ENCODE measurements at places on chromosomes 7 and 10.

DNA sequence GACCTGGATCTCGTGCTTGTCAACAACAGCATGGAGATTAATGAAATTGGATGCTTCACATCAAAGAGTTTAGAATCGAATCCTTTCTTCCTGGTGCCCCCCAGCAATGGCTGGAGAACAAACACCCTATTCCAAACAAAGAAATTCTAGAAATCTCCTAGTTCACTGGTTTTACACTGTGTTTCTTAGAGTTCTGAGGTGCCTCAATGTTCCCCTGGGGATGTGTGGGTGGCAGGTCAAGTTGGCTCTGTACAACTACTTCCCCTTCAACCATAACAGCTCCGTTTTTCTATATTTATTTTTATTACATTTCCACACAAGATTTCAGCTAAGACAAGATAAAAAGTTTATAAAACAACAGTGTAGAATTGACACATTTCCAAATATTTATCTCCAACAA lies 22.5 kb downstream of the CH25H start:
- DNase-seq: no peak

GRCh38 chr7:26070290-26070689 lies 81.7 kb upstream of the NFE2L3 start:
- no peak for DNase-seq

- no peak for DNase-seq
Measured at GRCh38 chr7:134444198-134444960, 14.5 kb downstream of the AKR1B1 start.

DNA sequence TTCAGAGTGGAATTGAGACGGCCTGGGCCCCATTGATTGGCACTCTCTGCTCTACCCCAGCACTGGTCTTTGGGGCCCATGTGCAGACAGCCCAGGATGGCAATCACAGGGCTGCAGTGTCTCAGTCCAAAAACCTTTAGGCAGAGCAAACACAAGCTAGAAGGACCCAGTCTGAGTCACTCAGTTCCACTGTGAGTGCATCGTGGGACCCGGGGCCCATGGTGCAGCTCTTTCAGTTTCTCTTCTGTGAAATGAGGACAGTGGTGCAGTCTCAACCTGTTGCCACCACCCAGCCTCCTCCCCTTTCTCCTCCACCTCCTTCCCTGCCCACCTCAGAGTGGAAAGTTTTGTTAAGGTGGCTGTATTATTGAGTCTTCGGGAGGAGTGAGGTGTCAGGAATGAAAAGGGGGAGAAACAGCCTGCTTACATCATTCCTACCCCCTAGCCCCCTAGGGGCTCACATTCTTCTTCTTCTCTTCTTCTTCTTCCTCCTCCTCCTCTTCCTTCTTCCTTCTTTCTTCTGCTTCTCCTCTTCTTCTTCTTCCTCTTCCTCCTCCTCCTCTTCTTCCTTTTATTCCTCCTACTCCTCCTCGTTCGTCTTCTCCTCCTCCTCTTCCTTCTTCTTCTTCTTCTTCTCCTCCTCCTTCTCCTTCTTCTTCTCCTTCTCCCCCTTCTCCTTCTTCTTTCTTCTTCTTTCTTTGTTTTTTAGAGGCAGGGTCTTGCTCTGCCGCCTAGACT lies 19.5 kb upstream of the CARD11 start:
- peak; percentile 78 for DNase-seq

DNA sequence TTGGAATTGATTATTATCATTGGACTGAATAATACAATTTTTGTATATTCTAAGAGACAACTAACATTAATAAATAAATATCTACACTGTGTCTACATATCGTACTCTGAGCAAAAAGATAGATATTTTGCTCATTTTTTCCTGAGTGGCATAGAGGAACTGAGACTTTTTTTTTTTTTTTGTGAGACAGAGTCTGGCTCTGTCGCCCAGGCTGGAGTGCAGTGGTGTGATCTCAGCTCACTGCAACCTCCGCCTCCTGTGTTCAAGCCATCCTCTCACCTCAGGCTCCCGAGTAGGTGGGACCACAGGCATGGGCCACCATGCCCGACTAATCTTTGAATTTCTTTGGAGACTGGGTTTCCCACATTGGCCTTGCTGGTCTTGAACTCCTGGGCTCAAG lies 14.0 kb downstream of the KMT2E start:
- no peak for DNase-seq

GRCh38 chr7:127119517-127119916 lies 133.2 kb downstream of the GRM8 start:
- no peak for DNase-seq

GRCh38 chr7:11212080-11212711 lies 238.5 kb downstream of the PHF14 start:
- DNase-seq: peak; percentile 23

DNA sequence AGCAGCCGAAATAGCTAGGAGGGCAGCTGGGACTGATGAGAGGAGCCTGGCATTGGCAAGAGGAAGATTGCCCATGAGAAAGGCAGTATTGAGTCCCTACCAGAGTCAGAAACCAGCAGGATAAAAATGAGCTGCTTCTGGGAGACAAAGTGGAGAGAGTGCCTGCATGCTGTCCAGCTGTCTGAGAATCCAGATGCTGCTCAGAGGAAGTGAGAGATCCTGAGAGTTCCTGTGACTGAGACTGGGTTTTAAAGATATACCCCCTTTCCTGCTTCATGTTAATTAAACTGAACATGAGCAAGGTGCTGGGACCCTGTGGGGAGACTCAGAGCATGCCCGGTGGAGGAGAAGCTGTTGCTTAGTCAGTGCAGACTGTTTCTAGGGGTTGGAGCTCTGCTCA lies 107.5 kb downstream of the KIF20B start:
- DNase-seq: no peak

GRCh38 chr10:128103229-128103714 lies 23.0 kb downstream of the MKI67 start:
- DNase-seq: no peak

DNA sequence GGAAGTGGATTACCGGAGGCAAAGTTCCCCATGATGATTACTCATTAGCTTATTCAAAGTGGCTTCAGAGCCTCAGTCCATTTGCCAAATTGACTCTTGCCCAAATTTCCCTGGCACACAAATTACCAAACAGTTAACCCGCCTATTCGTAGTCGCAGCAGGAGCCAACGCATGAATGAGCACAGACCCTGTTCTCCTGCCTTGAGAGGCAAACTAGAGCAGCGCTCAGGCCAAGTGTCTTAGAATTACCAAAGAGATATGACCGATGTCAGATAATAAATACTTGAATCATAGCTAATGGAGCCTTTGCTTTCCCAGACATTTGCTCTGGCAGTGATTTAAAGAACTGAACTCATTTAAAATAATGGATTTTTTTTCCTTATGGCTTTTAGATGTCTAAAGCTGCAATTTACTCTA lies 64.9 kb downstream of the CTTNBP2 start:
- no peak for DNase-seq

DNA sequence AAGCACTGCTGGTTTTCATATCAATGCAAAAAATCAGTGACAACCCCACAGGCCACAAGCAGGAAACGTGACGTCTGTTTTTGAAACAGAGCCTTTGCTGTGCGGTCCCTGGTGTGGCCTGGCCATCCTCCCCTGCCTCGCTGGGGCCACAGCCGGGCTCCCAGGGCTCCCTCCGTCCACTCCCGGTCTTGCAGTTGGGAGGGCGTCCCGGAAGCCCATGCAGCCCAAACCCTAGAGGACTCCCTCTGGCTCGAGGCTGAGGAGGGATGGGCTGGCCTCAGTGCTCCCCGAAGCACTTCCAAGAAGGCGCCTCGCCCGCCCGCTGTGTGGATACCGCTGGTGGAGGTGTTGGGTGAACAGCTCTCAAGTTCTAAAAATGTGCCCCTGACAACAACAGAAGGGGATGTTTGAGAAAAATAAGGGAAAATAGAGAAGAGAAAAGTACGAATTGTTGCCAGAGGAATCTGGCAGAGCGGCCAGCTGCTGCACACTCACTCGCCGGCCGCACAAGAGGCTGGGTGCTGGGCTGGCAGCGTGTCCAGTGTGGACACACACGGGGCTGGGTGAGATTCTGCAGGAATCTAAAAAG lies 73.5 kb downstream of the ZRANB1 start:
- DNase-seq: no peak

DNA sequence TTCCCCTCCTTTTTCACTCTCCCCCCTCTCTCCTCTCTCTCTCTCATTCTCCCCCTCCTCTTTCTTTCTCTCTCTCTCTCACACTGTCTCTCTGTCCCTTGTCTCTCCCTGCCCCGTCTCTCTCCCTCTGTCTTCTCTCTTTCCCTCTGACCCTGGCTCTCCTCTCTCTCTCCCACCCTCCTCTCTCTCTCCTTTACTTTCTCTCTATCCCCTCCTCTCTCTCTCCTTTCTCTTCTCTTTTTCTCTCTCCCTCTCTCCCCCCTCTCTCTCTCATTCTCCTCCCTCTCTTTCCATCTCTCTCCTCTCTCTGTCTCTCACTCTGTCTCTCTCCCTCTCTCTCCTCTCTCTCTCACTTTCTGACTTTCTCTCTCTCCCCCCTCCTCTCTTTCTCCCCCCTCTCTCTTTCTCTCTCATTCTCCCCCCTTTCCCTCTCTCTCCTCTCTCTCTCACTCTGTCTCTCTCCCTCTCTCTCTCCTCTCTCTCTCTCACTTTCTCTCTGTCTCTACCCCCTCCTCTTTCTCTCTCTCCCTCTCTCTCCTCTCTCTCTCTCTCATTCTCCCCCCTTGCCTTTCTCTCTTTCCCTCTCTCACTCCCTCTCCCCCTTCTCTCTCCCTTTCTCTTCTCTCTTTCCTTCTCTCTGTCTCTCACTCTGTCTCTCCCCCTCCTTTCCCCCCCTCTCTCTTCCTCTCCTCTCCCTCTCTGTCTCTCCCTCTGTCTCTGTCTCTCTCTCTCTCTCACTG lies 18.9 kb upstream of the VPS37D start:
- no peak for DNase-seq

DNA sequence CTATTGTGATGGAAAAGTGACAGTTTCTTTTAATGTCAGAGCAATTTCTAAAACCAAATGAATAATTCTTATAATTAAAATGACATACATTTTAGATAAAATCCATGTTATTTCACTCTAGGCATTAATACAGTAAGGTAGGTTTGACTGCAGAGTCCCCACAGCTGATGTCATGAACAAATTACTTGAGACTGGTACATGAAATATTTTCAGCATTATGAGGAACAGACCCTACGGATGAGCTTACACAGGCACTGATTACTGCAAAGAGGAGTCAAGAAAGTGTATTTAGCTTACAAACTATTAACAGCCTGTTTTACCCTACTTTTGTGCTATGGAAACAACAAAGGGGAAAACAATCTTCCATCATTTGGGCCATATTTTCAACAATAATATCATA lies 8.9 kb downstream of the COL1A2 start:
- no peak for DNase-seq

GRCh38 chr7:103894656-103895596 lies 94.5 kb downstream of the RELN start:
- DNase-seq: no peak

DNA sequence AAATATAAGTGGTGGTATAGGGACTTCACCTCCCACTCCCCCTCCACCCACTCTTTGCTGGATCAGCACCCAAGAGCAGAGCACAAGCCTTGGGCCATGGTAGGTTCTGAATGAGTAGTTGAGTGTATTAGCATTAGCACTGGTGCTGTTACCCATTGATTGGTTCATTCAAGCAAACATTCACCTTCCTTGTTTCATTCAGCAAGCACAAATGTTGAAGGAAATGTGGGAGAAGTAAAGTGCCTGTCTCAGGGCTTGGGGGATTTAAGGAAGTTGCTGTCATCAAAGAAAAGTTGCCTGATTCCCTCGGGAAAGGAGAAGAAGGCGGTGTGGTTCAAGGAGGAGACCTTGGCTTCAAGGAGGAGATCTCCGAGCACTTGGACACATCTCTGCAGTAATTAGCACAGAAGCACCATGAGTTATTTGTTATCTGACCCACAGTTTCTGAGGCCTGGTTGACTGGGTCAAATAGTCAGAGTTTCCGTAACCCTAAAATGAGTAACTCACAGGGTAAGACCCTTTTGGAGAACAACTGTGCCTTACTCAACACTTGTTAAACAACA lies 17.3 kb downstream of the IL2RA start:
- no peak for DNase-seq

- DNase-seq: no peak
Measured at GRCh38 chr7:30459591-30460245, 18.9 kb downstream of the NOD1 start.

GRCh38 chr10:81872206-81872862 lies 2.7 kb upstream of the NRG3 start:
- no peak for DNase-seq

DNA sequence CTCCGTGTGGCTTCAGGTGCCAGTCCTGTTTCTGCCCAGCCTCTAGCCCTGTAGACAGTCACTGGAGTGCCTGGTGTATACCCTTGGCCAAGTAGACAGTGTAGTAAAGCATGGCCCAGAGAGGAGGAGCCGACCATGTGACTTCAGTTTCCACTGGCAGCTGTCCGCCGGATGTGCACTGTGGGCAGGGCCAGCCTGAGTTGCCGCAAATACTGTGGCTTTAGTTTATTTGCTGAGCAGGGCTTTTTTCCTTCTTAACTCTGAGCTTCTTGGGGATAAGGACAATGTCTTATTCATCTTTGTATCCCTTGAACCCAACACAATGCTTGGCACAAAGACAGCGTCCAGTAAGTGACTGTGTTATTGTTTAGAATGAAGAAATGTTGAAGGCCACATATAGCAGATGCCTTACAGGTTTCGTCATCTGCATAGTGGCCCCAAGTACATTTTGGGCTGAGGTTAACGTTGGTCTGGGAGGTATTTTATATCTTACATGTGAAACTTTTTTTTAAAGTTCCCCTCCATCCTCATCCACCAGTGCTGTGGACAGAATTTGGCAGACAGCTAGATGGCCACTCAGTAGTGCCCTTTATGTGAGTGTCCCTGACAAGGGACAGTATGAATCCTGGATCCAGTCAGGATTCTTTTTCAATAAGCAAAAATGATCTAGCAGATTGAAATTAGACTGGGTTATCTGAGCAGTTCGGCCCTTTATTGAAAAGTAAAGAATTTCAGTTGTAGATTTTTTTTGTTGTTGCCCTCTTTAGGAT lies 40.6 kb downstream of the CYP17A1 start:
- peak; percentile 14 for DNase-seq

GRCh38 chr7:144885478-144885877 lies 49.6 kb upstream of the TPK1 start:
- no peak for DNase-seq

GRCh38 chr10:99906470-99906869 lies 103.3 kb downstream of the DNMBP start:
- no peak for DNase-seq

DNA sequence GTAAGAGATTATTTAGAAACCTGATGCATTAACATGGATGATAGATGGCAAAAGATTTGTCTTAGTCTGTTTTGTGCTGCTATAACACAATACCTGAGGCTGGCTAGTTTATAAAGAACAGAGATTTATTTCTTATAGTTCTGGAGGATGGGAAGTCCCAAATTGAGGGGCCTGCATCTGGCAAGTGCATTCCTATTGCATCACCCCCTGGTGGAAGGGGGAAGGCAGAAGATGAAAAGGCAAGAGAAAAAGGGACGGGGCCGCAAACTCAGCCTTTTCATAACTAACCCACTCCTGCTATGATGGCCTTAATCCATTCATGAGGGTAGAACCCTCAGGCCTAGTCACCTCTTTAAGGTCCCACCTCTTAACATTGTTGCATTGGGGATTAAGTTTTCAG lies 153.4 kb upstream of the LRGUK start:
- no peak for DNase-seq

- DNase-seq: no peak
Measured at GRCh38 chr10:57983281-57983791, 284.4 kb downstream of the IPMK start.

- no peak for DNase-seq
Measured at GRCh38 chr10:120979435-120980278, 128.5 kb downstream of the WDR11 start.
